ENCODE measurements at places on chromosomes 11 and 22. TPM values are rescaled to one million over a fixed set of nuclear protein-coding genes. Genes with fewer than 3 reads are reported as not detected.

DNA sequence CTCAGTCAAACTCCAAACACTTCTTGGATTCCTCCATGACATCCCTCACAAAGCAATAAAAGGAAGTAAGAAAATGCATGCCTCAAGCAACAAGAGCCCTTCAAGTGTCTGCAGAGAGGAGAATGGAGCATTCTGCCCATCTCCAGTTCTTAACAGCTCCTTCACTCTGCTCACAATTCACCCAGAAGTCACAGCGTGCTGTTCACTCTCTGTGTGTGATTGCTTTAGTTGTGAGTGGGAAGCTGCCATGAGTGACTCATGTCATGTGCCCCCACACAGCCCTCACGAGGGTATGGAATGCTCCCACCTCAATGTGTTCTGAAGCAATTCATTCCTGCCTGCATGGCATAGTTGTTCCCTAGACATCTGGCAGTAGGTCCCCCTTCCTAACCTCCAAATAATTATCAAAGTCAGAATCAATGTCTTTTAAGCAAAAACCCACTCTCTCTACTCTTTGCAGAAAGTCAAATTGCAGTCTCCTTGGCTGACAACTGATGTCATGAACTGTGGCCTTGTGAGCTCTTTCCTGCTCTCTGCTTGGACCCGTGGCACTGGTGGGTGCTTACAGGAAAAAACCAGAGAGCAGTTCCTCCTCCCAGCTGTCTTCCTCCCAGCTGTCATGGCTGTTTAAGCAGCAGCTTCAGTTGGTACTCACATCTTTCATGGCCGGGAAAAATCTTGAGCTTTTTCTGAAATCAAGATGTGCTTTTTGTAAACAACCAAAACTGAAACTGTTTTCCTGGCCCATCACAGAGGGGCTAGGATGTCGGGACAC lies 112.1 kb upstream of the SPON1 start:
- ATAC-seq, result no peak

GRCh38 chr11:116881143-116881542 lies 43.7 kb upstream of the APOA1 start:
- ATAC-seq, result no peak

- no peak for ATAC-seq
These were observed 20.6 kb upstream of the AP1B1 start for GRCh38 chr22:29408940-29409339.

- peak; percentile 44 for ATAC-seq
These were observed 23.1 kb downstream of the MN1 start for GRCh38 chr22:27778294-27779090.

DNA sequence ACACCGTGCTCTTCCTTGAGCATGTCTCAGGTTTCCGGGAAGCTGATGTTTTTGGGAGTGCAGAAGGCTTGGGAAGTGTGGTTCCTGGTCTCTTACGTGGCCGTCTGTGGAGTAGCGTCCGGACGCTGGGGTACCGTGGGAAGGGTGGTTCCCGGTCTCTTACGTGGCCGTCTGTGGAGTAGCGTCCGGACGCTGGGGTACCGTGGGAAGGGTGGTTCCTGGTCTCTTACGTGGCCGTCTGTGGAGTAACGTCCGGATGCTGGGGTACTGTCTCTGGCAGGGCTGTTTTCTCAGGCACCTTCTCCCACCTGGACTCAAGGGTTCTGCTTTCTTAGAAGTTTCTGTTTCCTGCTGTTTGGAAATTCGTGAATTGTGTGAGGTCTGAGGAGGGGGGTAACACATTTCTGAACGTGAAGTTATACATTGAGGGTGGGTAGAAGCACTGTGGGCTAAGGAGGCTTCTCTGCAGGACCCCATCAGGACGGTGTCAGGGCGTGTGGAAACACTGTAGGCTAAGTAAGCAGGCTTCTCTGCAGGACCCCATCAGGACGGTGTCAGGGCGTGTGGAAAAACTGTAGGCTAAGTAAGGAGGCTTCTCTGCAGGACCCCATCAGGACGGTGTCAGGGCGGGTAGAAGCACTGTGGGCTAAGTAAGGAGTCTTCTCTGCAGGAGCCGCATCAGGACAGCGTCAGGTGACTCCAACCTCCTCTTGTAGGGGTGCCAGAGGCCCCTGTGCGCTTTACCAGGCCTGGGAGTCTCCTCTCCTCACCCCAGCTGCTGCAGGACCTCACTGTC lies 5.3 kb upstream of the IFITM3 start:
- no peak for ATAC-seq

DNA sequence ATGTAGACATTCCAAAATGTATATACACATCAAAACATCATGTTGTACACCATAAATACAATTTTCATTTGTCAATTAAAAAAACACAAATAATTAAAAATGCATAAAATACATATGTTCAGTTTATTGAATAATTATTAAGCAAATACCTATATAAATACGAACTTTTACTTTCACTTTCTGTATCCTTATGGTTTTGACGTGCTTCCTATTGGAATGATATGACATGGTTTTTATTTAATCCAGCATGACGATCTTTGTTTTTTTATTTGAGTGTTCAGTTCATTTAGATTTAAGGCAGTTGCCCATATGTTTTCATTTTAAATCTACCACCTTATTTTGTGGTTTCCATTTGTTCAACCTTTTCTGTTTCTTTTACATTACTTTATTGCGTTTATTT lies 198.3 kb upstream of the PLET1 start:
- ATAC-seq, result no peak

Gene IL10RA
- 1.3 TPM for total RNA-seq

Gene NEU3
- total RNA-seq, result 8.5 TPM

Gene TEX54
- total RNA-seq, result 1.7 TPM

Measured in motor neuron (in vitro differentiated cells).